ENCODE measurements at places on chromosomes 5 and 9. TPM values are rescaled to one million over a fixed set of nuclear protein-coding genes. Genes with fewer than 3 reads are reported as not detected.
A peak's percentile ranks its signal among the peaks of the same experiment; 100 is the strongest.

The SPINK4 gene
- total RNA-seq = not detected

DNA sequence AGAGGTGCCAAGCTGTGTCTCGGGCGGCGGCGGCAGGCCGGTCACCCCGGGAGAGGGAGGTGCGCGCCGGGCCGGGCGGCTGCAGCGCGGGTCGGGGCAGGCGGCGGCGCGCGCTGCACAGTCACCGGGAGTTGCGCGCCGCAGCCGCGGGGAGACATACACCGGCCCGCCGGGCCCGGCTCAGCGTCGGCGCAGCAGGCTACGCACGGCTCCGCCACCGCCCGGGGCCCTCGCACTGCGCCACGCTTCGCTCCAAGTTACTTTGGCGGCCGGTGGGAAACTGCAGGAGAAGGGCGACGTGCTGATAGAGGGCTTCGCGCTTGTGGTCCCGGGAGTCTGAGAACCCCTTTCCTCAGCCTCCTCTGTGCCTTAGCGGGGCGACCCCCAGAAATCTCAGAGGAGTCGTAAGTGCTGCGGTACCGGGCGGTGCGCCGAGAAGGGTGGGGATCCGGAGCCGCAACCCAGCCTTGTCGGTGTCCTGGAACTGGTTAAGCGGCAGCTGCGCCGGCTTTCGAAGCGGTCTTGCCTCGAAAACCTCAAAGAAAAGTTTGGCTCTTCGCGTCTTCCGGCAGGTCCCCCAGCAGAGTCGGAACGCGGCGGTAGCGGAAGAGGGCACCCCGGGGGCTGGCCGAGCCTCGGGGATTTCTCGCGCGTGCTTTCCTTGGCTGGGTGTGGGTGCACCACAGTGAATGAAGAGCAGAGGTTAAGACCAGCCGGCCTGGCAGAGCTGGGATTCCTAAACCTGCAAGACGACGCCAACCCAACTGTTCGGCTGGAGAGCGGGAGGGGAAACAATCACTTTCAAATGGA, at the start of gene EFNA5:
Gene EFNA5, minus strand, starts transcription at position 6 of the 810 bp plus-strand sequence.
- H3K27ac ChIP-seq = peak within 1 kb of the TSS; percentile 90
- H3K27me3 ChIP-seq = peaks cover 9% of the 10 kb centered on the region
- peak within 1 kb of the TSS; percentile 98 for H3K4me3 ChIP-seq
- H3K4me1 ChIP-seq = peaks cover 18% of the 10 kb centered on the region
- DNase-seq = peak; percentile 73
- H3K36me3 ChIP-seq = no peaks in the 10 kb centered on the region

GRCh38 chr5:65305913-65306312, 175.8 kb downstream of the ADAMTS6 start:
- H3K36me3 ChIP-seq = no peaks in the 10 kb centered on the region
- H3K4me1 ChIP-seq = no peaks in the 10 kb centered on the region
- no peak overlapping the region for H3K4me3 ChIP-seq
- no peaks in the 10 kb centered on the region for H3K27me3 ChIP-seq
- no peak for DNase-seq

DNA sequence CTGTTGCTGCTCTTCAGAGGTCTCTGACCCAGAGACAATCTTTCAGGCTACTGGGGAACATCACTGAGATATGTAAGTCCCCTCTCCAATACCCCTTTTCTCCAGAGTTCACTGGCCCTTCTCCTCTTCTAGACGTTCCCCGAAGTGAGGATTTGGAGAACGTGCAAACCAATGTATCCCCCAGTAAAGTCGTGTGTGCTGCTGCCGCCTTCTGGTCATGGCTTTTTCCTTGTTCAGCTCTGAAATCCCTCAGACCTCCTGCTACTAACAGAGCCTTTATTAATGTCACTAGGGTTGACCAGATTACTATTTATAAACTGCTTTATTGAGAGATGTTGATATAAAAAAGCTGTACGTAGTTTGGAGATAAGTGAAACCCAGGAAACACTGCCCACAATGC, 1028.6 kb downstream of the CDH9 start:
- no peak for DNase-seq
- H3K27me3 ChIP-seq = peaks cover 3% of the 10 kb centered on the region
- no peaks in the 10 kb centered on the region for H3K36me3 ChIP-seq

GRCh38 chr9:127545196-127546124, 66.6 kb upstream of the STXBP1 start:
- peak overlapping the region; percentile 71 for H3K4me3 ChIP-seq
- DNase-seq = no peak
- peaks cover 24% of the 10 kb centered on the region for H3K36me3 ChIP-seq
- peaks cover 48% of the 10 kb centered on the region for H3K4me1 ChIP-seq
- H3K27ac ChIP-seq = peak overlapping the region; percentile 97

DNA sequence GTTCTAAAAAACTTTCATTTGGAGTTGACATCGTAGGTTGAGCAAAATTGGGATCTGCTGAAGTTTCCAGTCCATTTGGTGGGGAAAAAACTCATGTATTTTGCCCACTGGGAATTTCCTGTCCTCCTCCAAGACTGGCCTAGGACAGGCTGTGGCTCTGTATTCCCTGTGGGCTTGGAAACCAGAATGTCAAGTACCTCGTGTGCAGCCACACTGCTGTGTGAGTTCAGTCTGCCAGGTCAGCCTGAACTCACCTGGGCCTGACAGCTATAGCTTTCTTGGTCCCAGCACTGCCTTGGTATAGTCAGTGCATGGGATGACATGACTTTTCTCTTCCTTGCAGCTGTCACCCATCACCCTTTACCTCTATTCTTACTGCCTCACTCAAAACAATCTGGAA, 35.0 kb upstream of the KLF9 start:
- no peaks in the 10 kb centered on the region for H3K4me1 ChIP-seq
- no peaks in the 10 kb centered on the region for H3K36me3 ChIP-seq
- DNase-seq = no peak

Measured in type B pancreatic cell (in vitro differentiated cells).